ENCODE measurements at places on chromosomes 2 and 18.

DNA sequence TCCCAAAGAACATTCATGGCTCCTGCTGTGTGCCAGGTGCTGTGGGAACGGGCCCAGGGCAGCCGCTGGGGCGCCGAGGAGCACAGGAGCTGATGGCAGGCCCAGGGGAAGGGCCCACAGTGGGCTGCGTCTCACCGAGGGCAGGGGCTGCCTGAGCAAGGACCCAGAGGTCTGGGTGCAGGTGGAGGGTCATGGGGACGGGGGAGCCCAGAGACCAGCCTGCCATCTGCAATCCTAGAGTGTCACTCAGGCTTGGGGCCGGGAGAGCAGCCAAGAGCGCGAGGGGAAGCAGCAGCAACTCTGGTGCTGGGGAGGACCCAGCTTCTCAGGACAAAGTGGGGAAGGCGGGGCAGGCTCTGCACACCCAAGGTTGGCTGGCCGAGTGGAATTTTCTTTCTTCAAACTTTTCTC lies 207.4 kb downstream of the HDAC4 start:
- DNase-seq, result no peak

DNA sequence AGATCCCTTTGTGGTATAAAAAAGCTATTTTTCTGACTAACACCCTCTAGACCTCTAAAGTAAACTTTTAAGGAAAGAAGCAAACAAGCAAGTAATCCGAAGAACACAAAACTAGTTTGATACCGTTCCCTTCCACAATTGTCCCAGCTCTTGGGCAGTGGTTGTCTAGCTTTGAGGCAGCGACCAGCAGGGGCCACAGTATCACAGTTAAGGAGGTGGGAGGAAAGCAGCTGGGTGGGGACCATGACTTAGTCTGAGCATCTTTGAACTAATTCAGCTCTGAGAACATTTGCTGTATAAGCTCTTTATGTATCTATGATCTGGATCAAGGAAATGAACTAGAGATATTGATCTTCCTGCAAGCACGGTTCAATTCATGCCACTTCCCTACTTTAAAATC lies 51.0 kb downstream of the SF3B1 start:
- DNase-seq, result no peak

DNA sequence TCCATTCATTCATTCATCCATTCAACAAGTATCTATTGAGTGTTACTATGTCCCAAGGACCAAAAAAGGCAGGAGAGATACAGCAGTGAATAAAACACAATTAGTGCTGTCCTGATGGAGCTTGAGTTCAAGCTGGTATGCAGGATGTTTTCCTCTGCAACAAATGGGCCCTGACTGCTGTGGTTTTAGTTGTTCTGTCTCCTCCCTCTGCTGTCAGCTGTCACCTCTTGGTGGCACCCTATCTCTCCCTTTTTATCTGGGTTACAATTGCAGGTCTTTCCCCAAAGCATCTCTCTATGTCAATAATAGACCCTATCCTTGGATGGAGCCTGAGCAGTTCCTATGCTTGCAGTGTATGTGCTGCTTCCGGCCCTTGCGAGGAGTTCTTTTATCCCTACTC lies 304.8 kb downstream of the PDE11A start:
- no peak for DNase-seq

DNA sequence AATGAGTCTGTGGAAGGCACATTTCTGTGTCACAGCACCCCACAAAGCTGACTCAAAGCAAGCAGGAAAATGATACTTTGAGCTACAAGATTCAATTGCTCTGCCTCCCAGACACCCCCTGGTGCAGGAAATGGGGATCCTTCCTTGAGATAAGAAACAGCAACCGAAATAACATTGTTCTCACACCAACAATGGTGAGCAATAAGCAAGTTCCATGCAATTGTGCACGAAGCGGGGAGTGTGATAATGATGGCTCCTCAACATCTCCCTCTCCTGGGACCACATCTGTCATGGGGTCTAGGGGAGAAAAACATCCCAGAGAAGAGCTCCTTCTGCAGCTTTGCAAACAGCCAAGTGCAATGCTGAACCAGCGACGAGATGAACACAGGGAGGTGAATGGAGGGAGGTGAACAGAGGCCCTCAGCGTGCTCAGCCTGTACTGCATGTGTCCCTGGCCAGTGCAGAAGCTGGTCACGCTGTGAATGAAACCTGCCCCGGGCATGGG lies 67.7 kb downstream of the PDCL3 start:
- no peak for DNase-seq

DNA sequence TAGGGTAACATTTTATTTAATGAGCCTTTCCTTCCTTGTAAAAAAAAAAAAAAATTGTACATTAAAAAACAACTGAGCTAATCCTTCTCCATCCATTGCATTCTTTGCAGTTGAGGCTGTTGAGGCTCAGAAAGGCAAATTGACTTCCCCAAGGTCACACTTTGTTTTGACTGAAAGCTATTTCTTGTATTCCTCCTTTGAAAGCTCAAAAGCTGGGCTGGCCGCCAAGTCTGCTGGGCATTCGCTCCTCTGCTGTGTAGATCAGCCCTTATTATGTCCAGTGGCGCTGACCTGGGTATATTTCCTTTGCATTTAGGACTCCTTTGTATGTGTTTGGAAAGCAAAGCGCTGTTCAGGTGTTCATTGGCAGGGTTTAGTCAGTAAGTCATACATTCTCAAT lies 44.0 kb downstream of the SGPP2 start:
- no peak for DNase-seq
